ENCODE measurements at places on chromosomes 1 and 21. TPM values are rescaled to one million over a fixed set of nuclear protein-coding genes. Genes with fewer than 3 reads are reported as not detected.

The LCE2D gene
- not detected for total RNA-seq

The CYP4A11 gene
- total RNA-seq = not detected

The KRTAP19-1 gene
- total RNA-seq = not detected

The CNTN2 gene
- total RNA-seq = 0.12 TPM

The AMPD1 gene
- total RNA-seq = not detected

The OR6N1 gene
- not detected for total RNA-seq

Data from PC-3 (cell line).